ENCODE measurements at places on chromosomes 4 and X.

DNA sequence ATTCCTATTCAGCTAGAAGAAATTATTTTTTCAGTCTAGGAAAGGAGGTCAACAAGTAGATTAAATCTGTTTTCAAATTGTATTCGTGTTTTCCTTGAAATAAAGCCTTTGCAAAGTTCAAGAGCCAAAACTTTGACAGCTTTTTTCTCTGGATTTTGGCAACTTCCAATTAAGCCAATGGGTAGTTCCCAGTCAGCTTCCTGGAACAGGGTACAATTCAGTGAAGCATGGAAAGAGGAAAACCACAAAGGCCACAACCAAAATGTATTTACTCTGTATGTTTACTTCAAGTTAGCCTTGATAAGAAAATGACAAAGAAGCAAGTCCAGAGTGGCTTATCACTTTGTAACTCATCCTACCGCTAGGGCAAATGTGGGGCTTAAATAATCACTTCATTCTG is 188.6 kb downstream of the COMMD8 start:
- no peak for DNase-seq

DNA sequence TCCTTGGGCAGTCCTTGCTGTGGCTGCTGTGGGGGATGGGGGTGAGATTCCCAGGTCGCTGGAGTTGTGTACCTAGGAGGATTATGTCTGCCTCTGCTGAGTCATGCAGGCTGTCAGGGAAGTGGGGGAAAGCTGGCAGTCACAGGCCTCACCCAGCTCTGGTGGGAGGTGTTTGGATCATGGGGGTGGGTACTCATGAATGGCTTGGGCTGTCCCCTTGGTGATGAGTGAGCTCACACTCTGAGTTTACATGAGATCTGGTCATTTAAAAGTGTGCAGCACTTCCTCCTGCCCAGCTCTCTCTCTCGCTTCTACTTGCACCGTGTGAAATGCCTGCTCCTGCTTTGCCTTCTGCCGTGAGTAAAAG is 24.6 kb upstream of the PDLIM3 start:
- no peak for DNase-seq

- DNase-seq, result no peak
Measured at GRCh38 chr4:8904666-8905065, 33.0 kb upstream of the HMX1 start.

DNA sequence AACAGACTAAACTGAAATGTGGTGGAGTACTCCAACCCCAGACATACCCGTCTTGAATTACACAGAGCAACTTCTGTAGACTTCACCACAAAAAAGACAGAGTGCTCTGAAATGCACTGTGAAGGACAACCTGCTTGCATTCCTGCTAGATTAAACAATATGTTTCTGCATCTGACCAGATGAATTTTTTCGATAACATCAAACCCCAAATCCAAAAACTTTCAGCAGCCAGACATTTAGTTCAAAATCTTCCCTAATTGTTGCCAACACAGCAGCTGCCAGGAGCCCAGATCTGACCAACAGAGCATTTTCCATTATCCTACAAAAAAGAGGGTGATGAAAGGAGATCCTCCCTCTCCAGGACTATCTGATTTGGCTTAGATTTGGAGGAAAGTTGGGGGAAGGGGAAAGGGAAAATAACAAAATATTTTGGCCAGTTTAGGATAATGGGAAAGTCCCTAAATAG is 356.5 kb downstream of the PDGFC start:
- no peak for DNase-seq

GRCh38 chrX:150984169-150984824 is 1.2 kb downstream of the HMGB3 start:
- DNase-seq, result no peak
